ENCODE measurements at places on chromosomes 5 and 9.

DNA sequence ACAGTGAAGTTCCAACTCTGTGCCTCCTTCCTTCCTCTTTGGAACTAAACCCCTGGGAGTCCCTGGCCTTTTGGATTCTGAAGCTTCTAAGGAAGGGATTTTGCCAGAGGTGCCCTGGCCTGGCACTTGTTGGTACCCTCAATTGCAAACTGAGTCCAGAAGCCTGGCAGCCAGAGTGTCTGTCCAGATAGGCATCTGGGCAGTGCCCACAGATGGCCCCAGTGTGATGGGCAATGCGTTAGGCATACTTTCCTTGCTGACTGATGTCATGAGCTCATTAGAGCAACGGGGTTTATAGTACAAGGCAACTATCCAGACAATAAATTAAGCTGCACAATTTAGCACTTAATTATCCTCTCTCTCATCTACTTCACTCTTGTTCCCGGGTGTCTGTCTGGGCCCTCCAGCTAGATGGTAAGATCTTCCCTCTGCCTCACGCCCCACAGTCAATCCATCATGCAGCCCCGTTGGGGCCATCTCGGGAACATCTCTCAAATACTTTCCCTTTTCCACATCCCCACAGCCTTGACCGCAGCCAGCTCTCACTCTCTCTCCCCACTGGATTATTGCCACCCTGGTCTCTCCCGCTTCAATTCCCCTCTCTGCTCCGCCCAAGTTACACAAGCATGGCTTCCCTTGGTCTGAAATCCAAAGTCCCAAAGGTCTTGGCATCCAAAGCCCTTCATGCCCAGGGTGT is 157.5 kb upstream of the SMIM23 start:
- no peak for DNase-seq

DNA sequence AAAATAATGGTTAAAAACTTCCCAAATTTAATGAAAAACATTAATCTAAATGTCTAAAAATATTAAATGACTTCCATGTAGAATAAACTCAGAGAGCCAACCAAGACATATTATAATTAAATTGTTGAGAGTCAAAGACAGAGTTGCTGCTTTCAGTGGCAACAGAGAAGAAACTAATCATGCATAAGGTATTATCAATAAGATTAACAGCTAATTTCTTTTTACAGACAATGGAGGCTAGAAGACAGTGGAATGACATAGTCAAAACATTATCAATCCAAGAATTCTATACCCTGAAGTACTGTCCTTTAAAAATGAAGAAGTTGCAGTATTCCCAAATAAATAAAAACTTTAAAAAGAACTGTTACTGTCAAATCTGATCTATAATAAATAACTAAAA is 268.7 kb downstream of the IRX2 start:
- no peak for DNase-seq

DNA sequence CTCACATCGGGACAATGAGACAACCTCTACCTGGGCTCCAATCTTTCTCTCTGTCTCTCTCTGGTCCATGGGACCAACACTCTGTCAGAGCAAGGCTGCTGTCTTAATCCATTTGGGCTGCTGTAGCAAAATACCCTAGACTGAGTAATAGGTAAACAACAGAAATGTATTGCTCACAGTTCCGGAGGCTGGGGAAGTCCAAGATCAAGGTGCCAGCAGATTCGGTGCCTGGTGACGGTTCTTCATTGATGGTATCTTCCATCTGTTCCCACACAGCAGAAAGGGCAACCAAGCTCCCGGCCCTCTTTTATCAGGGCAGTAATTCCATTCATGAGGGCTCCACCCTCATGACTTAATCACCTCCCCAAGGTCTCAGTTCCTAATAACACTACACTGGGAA is 61.3 kb upstream of the SPOCK1 start:
- DNase-seq, result no peak

DNA sequence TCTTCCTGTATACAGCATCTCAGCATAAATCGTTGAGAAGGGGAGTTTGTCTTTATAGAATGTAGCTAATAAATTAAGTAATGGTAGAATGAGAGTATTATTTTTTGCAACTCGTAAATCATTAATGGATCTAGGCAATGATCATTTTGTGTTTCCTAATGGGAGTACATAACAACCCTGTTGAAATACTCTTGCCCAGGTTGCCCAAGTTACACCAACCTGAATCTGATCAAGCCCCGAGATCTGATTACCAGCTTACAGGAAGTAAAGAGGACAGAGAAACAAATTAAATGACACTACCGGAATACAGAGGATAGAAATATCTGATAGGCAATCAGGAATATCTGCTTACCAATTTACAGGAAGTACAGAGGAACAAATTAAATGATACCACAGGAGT is 107.3 kb downstream of the AOPEP start:
- DNase-seq, result no peak

DNA sequence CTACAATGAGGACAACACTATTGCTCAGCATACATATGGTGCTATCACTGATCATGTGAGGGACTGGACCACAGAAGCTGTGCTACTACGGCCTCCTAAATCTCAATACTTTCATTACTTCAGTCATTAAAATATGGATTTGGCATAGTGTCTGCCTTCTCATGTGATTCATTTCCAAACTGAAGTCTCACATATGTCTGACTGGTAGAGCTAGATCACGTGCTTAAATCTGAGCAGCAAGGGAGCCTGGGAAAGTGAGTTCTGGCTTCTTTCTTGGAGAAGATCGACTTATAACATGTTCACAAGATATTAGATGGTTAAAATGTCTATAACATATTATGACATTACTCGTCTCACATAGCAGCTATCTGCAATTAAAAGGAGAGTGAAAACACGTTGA is 8.3 kb downstream of the KIF4B start:
- DNase-seq, result no peak

DNA sequence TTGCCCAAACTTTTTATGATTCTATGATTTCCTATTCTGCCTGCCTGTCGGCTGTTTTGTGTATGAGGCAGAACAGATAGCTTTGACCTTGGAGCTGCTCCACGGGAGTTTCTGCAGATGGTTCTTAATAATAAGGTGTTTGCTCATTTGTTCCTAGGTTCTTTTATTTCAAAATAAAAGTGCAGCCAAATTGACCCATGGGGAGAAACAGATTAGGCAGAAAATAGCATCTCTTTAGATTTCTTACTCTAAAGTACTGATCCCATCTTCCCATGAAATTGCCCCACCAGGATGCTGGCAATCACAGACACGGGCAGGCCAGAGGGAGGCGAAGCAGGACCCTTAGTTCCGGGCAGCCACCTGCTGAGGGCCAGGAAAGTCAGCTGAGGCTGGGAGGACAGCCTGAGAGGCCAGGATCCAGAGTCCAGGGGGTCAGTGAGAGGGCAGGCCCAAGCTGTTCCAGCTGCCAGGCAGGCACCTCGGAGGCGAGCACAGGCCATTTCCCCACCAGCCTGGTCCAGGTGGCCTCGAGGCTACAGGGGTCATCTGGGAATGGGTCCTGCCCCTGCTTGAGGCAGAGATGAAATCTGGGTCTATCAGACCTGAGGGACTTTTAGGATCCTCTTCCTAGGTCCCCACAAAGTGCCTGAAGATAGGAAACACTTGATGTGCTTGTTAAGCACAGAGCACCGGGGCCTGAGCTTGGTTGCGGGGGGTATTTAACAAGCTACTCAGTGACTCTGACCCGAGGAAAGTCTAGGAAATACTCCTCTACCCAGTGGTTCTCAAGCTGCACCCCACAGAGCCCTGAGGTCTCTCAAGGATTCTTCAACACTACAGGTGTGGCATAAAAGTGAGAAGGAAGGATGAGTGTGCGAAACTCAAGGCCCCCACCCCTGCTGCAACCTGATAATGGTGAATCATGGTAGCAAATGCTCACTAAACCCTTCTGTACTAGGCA is 145.4 kb downstream of the CMYA5 start:
- DNase-seq, result no peak

GRCh38 chr9:78146241-78146640 is 89.6 kb upstream of the CEP78 start:
- no peak for DNase-seq

- DNase-seq, result no peak
These were observed 71.2 kb downstream of the C9orf50 start for GRCh38 chr9:129549684-129550083.

GRCh38 chr9:5884191-5884590 is 6.5 kb upstream of the MLANA start:
- no peak for DNase-seq

DNA sequence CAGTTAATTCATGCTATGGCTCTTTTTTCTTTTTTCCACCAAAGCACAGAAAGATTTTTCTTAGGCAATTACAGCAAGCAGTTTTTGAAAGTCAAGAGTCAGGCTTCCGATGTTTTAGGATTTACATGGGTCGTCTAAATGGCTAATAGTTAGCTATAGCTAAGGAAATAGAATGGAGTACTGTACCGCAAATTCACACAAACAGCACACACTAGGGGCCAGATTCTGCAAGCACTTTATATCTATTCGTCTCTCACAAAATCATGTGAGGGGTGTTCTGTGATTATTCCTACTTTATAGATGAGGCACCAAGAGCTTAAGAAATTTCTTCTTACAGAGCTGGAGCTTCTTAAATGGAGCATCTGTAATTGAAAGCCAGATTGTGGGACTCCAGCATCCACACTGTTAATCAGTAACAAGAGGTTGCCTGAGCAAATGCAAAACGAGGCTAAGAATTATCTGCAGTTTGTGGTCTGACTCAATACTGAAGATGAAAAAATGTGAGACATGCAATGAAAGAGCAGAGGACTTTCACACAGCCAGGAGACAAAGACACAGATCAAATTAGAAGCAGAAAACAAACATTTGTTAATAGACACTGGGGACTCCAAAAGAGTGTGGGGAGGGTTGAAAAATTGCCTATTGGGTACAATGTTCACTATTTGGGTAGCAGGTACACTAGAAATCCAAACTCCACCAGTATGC is 62.7 kb upstream of the CTXN3 start:
- DNase-seq, result no peak

- DNase-seq, result no peak
These were observed 4.2 kb upstream of the NRARP start for GRCh38 chr9:137306066-137306849.

DNA sequence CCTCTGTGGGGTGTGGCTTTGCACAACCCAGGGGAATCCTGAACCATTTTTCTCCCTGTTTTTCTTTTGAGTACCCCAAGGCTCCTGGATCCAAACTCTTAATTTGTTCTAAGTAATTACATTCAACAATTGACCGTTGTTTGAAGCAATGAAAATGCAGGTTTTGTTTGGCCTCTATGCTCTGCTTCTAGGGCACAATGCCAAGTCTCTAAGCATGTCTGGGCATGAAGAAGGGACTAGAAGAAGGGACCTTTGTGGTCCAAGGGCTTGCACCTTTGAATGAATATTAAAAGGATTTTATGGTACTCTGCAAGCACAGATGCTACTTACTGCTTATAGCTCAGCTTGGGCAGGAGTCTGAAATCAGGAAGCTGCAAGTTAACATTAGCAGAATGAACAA is 6.6 kb upstream of the ENC1 start:
- DNase-seq, result no peak

- no peak for DNase-seq
These were observed 131.4 kb upstream of the LHFPL2 start for GRCh38 chr5:78779771-78780616.

GRCh38 chr9:6498982-6499381 is 86.0 kb downstream of the UHRF2 start:
- DNase-seq, result no peak

- no peak for DNase-seq
These were observed 69.2 kb downstream of the FAM114A2 start for GRCh38 chr5:153969563-153969895.

- DNase-seq, result no peak
These were observed 153.0 kb downstream of the NSG2 start for GRCh38 chr5:174198541-174198940.

DNA sequence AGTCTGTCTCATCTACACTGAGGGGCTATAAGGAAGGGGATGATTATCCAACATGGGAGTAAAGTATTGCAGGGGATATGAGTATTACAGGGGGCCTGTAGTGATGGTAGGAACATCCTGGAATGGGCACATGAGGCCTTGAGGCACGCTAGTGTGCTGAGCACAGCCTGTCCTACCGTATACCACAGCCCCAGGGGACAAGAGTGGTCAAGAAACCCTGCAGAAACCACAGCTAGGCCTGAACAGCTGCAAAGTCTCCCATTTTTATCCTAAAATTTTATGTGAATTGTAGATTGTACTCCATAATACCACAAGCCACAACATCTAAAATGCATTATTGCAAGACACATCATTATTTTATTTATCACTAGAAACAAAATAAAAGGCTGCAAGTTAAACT is 136.3 kb upstream of the ASTN2 start:
- DNase-seq, result no peak

GRCh38 chr5:139930406-139930805 is 112.7 kb downstream of the NRG2 start:
- DNase-seq, result no peak

GRCh38 chr9:76629205-76629990 is 134.8 kb upstream of the PCA3 start:
- DNase-seq, result no peak

GRCh38 chr9:133989625-133990365 is 2.3 kb downstream of the VAV2 start:
- DNase-seq, result no peak
